Central memory CD8-positive, alpha-beta T cell (primary cell): ENCODE measurements at places on chromosomes 12 and 14.

DNA sequence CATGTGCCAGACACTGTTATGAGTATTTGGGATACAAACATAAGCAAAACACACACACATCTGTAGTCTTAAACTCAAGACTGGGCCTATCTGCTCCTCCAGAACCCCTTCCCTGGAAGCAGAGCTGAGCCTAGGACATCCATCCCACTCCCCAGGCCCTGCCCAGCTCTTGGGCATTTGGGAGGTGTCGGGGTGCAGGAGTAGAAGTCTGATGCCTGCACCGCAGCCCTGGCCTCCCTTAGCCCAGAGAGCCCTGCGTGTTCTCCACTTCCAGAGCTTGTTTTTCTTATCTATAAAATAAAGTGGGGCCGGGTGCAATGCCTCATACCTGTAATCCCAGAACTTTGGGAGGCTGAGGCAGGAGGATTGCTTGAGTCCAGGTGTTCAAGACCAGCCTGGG is 11.7 kb downstream of the HSP90AA1 start:
- DNase-seq = no peak

DNA sequence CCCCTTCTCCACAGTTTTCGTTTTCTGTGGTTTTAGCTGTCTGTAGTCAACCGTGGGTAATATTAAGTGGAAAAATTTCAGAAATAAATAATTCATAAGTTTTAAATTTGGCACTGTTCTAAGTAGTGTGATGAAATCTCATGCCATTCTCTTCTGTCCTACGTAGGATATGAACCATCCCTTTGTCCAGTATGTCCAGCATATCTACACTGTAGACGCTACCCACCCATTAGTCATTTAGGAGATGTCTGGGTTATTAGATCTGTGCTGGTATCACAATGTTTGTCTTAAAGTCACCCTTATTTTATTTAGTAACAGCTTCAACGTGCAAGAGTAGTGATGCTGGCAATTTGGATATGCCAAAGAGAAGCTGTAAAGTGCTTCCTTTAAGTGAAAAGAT is 44.7 kb downstream of the ATF7IP start:
- DNase-seq = no peak

GRCh38 chr12:43015090-43015737 is 425.7 kb upstream of the PRICKLE1 start:
- DNase-seq = no peak

- DNase-seq = no peak
These were observed 886 bp upstream of the PRICKLE1 start for GRCh38 chr12:42590330-42590934.

DNA sequence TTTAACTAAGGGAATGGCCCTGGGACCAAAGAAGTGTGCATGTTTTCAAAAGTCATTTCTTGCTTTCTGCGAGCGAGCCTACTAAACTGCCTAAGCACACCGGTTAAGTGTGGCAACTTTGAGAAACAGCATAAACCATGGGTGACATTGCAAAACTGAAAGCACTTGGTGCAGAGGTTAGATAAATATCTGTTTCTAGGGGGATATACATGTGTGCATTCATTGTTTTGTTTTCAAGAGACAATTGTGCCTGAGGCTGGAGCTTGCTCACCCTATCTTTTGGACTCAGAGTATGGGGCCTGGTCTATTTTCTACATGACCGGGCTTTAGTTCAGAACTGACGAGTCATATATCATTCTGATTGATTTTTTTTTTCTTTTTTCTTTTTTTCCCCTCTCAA is 923.4 kb downstream of the NRXN3 start:
- no peak for DNase-seq

DNA sequence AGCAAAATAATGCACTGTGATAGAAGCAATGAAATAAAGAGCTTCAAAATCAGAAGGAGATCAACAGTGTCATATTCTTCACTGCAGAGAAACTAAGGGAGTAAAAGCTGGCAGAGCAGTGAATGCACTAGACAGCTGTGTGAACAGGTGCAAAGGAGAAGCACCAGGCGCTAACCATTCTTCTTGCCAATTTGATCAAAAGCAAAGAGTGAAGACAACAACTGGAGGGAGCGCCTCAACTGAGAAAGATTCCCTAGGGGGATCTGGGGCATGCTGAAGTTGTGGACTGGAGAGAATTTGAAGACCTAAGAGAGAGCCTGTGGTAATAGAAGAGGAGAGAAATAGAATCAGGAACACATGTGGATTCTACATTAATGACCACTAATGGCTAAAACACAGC is 50.4 kb upstream of the OVCH1 start:
- DNase-seq = no peak

- DNase-seq = no peak
These were observed at the start of gene COL2A1 for GRCh38 chr12:48004053-48004941. COL2A1 (minus strand) TSS chr12:48004476; CDS start chr12:48004321, 155 bp downstream.

- DNase-seq = no peak
These were observed 159.8 kb downstream of the KITLG start for GRCh38 chr12:88420457-88420856.

DNA sequence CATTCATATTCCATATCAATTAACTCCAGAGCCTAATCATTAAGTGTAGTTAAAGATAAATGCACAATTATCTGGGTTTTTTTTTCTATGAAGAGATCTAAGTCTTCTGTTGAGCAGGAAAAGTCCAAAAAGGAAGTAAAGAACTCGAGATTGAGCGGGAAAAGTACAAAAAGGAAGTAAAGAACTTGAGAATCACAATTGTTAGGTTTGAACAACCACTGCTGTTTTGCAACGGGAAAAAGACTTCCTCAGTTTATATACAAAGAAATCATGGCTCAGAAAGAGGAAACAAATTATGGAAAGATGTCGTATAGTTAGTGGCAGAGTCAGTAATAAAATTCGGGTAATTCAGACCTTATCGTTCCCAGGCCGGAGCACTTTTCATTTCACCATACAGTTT is 63.3 kb downstream of the PPP1R12A start:
- DNase-seq = no peak

GRCh38 chr14:91415794-91416743 is 1.6 kb downstream of the CCDC88C start:
- peak; percentile 69 for DNase-seq

- no peak for DNase-seq
These were observed 7.9 kb upstream of the NANOG start for GRCh38 chr12:7781274-7781673.

- no peak for DNase-seq
These were observed 267.1 kb downstream of the CACNA1C start for GRCh38 chr12:2319737-2320506.

GRCh38 chr12:94749890-94750289 is 99.5 kb upstream of the TMCC3 start:
- DNase-seq = no peak

GRCh38 chr14:51168215-51168613 is 71.8 kb upstream of the TMX1 start:
- DNase-seq = no peak

DNA sequence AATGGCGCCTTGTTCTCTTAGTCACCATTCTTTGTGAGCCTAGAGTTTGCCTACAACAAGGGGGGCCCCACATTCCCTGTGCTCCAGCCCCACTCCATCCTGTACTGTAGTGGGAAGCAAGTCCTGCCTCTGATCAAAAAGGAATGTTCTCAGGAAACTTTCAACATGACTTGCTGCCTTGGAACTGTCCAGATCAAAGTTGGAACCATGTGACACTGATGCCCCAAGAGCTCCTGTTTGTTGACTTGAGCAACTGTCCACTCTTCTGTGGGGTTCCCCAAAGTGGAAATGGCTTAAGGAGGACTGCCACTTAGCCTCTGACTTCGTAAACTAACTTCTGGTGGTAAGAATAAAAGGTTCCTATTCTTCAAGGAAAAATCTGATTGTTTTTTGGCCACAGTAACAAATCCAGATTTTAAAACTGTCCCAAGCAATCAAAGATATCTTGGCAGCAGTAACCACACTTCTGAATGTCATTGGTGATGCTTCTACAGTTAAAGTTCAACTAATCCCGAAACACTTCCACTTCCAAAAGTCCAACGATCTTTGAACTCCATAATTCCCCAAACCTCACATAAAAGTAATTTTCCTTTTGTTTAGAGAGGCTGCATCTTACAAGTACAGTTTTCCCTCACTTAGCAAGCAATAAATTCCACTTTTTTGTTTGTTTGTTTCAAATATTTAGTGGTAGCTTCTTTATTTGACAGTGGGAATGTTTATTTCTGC is 67.2 kb downstream of the PAH start:
- no peak for DNase-seq
